ENCODE measurements at places on chromosomes 13 and 19.

GRCh38 chr13:75792526-75793187 lies 156.5 kb downstream of the LMO7 start:
- no peak for DNase-seq

DNA sequence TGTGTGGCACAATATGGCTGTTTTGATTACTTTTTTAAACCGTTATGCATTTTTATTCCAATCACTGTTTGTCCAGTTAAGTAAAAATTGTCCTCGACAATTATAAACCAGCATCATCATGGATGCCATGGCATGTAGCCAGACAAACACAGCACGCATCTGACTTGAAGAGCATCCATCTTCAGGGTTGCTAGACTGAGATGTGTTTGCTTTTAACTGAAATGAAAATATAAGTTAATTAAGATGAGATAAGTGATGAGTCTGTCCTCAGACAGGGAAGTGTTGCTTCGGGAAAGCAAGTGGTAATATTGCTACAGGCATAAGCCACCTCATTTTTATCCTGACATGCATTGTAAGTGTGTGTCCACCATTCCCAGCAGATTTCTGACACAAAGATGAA lies 92.8 kb upstream of the TPP2 start:
- DNase-seq, result no peak

DNA sequence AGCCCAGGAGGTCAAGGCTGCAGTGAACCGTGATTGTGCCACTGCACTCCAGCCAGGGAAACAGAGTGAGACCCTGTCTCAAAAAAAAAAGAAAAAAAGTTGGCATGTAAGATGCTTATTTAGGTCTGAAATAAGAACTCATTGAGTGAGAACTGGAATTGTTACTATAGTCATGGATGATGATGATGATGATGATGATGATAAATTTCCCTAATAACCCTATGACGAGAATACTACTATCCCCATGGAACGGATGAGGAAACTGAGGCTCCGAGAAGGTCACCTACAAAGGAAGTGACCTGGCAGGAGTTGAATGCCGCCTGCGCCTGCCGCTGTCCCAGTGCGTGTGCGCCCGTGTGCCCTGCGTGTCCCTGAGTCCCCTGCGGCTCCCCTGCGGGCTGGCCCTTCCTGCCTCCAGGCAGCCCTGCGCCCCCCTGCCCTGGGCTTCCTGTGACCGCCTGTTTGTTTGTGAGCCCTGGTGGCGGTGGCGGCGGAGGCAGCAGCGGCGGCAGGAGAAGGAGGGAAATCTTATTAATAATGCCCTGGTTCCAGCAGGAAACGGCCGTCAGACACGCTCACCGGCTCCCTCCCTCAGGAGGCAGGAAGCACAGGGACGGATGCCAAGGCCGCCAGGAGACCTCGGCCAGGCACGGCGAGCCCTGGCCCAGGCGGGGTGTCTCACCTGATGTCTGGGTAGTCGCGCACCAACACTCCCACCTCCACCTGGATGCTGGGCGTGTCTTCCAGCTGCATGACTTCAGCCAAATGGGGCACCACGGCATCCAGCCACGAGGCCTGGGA lies 29.6 kb downstream of the EXOC3L2 start:
- DNase-seq, result no peak

GRCh38 chr19:7301525-7301924 lies 7.3 kb upstream of the INSR start:
- no peak for DNase-seq

- DNase-seq, result no peak
These were observed 34.8 kb upstream of the ANKRD10 start for GRCh38 chr13:110949628-110950027.

DNA sequence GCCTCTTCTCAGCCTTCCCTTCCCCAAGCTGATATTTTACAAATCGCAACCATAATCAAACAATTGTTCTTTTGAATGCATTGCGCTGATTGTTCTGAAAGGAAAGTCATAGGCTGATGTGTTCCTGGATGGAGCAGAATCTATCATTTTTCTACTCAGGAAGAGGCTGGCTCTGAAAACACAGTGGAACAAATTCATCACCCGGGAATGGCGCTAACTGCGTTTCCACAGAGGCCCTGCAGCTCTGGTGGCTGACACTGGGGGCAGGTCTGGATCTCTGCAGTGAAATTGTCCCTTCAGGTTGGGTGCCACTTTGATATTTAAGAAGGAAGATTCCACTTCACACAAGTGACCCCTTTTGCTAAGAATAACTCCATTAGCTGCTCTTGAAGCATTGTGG lies 1060.8 kb downstream of the UQCRFS1 start:
- no peak for DNase-seq

DNA sequence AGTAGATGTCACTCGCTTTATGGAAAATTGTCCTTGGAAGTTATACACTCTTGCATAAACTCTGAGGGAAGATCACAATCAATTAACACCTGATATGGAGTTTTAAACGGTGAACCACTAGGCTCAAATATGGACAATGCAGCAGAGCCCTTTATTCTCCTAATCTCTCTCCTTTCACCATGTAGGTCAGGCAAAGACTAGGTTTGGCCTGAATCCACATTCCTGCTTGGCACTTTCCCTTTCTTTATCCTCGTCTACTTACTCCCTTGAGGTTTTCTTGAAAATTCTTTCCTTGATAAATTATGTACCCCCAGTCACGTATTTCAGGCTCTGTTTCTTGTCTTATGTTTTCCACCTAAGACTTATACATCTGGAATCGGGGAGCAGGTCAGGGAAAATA lies 751.7 kb downstream of the DACH1 start:
- no peak for DNase-seq

DNA sequence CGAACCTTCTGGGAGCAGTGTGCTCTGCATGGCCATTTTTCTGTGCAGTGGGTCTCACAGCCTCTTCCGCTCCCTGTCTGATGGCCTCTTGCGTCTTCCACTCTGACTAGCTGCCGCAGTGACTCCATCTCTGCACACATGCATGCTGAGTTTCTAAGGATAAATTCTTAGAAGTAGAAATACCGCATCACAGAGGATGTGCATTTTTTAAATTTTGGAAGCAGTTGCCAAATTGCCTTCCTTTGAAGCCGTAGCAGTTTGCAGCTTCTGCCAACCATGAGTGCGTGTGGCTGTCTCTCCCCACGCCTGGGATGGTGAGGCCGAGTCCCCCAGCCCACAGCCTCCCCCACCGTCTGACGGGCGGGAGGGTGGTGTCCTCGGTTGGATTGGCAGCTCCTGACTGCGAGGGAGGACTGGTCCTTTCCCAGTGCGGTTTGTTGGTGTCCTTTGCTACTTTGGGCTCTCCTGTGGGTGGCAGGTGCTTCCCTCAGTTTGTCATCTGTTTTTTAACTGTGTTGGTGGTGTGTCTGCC lies 9.8 kb downstream of the FZR1 start:
- no peak for DNase-seq

GRCh38 chr19:19538061-19538784 lies at the start of gene CILP2:
Gene CILP2, plus strand, starts transcription at chr19:19538265. Its CDS starts 85 bp downstream, at chr19:19538350.
- DNase-seq, result no peak

DNA sequence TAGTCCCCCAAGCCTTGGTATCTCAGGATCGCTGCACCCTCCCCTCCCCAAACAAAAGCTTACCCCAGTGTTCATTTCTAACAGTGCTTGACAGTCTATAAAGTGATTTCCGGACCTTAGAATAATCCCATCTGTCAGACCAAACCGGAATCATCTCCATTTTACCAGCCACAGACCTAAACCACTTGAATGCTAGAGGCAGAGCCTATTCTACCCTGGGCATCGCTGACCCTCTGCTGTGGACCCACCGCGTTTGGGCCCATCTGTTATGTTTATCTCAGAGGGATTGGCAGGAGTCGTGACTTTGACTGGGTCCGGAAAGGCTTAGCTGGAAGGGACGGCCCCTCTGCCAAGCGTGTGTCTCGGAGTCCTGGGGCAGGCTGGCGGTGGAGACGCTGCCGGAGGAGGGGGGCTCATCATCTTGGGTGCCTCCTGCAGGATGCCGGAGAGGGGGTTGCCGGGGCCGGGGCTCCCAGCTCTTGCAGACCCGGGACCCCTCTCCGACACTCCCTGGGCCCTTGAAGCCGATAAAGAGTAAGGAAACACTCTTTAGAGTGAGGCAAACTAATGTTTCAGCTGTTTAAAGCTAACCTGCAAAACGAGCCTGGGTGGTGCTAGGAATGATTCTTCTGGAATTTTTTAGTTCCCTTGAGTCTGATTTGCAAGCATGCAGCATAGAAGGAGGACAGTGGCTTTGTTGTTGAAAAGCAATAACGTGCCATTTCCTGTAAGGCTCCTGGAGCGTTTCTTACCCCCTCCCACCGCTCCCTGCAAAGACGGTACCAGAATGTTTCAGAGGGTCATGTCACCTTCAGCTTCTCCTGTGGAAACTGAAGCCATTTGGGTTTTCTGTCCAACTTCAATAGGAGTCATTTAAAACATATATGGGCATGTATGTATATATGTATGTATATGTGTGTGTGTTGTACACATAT lies 1.3 kb downstream of the SLC25A42 start:
- DNase-seq, result no peak

DNA sequence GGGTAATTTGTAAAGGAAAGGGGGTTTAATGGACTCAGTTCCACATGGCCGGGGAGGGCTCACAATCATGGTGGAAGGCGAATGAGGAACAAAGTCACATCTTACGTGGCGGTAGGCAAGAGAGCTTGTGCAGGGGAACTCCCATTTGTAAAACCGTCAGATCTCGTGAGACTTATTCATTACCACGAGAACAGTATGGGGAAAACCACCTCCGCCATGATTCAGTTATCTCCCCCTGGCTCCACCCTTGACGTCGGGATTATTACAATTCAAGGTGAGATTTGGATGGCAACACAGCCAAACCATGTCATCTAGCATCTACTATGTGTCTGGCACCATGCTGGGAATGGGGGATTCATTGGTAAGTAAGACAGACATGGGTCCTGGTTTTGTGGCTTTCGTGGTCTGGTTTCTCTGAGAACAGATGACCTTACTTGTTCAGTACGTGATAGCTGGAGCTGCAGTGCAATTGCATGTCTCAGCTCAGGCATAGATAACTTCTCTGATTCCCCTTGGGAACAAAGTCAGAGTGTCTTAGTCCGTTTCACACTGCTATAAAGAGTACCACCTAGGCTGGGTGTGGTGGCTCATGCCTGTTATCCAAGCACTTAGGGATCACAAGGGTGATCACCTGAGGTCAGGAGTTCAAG lies 8.3 kb downstream of the ZNF554 start:
- DNase-seq, result no peak

DNA sequence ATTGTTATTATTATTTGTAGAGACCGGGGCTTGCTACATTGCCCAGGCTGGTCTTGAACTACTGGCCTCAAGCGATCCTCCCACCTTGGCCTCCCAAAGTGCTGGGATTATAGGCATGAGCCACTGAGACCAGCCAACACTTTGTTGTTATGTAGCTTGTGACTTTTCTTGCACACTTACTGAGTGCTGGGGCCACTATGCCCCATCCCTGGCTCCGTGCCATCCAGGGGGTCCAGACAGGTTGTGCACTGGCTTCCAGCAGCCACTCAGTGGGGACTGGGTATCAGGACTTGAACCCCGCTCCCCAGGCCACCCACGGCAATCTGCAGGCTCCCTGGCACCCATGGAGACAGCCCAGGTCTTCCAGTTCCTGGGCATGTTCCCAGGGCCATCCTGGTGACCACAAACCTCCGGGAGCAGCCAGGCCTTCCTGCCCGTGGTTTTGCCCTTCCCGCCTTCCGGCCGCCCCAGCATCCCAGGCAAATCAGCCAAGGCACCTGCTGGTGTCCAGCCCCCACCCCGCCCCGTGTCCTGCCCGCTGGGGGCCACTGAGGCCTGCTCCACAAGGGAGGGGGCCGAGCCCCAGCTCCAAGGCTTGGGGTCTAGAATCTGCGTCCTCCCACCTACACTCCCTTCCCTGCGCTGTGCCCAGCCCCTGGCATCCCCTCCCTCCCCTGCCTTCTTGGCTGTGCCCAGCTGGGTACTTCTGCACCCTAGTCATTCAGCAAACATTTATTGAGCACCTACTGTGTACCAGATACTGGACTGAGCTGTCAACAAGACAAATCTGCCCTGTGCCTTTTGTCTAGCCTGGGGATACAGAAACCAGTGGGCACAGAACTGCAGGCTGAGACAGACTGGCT lies 23.7 kb upstream of the SEMA6B start:
- DNase-seq, result no peak

DNA sequence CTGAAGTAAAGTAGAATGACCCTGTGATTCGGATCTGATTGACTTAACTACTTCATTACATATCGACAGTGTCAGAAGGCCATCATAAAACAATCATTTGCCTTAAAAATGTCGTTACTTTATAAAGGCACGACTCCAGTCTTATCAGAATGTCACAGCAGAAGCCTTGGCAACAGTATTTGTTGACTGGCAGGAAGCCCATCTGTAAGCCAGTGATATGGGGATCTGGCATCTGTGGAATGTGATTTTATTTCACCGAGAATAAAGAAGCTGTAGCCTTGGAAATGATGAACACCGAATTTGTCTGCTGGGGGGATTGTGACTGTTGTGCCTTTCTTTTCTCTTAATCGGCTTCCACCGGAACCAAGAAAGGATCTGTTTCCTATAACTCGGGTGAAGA lies 362.5 kb downstream of the TDRD3 start:
- no peak for DNase-seq

DNA sequence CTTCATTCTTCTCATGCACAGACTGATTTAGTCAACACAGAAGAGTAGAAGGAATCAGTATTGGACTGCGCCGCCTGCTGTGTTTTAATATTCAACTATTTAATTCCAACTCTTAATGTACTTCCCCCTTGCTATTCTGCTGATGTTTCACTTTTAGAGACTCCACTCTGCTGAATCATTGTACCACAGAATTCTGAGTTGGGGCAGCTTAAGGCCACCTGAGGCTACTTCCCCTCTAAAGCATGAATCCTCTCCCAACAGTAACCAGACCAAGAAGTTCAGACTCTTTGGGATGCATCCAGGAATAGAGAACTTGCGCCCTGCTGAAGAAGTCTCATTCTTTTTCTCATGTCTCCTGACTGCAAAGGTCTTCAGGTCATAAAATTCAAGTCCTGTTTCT lies 708.8 kb downstream of the UQCRFS1 start:
- DNase-seq, result no peak

- no peak for DNase-seq
These were observed 13.5 kb upstream of the RXFP2 start for GRCh38 chr13:31725841-31726240.

- no peak for DNase-seq
These were observed 569.7 kb downstream of the PCDH9 start for GRCh38 chr13:66660468-66660813.

DNA sequence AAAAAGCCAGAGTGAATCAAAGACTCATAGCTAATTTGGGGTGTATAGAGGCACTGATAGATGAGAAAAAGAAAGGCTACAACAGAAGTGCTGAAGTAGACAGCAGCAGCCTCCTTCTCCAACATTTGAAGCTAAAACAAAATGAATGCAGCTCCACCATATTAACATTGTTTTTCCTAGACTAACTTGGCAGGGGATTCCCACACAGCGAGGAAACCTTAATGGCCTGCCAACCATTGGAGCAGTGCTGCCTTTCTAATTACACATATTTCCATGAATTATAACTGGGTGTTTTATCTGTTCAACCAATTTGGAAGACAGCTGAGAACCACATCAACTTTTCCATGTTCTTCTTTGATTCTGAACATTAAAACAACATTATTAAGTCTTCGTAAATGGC lies 478.6 kb downstream of the LIG4 start:
- no peak for DNase-seq

DNA sequence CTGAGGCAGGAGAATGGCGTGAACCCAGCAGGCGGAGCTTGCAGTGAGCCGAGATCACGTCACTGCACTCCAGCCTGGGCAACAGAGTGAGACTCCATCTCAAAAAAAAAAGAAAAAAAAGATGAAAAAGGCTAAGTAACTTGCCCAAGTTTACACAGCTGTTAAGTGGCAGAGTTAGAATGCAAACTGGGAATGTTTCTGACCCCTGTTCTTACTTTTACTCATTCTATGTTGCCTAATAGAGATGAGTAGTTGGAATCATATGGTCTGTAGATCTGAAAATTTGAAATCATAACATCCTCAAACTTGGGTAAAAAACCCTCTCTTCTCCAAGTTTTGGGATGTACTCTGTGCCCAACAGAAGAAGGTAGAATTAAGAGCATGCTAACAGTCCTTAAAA lies 235.8 kb upstream of the RFC3 start:
- no peak for DNase-seq

Data from stimulated activated CD8-positive, alpha-beta memory T cell treated with anti-CD3 and anti-CD28 coated beads, Interleukin-15, amount 100 ng/mL, for 1 hour (primary cell).